ENCODE measurements at places on chromosomes 7 and 10. TPM values are rescaled to one million over a fixed set of nuclear protein-coding genes. Genes with fewer than 3 reads are reported as not detected.

The SNX10 gene
- 6.7 TPM for total RNA-seq

The TMEM176A gene
- total RNA-seq, result 7.6 TPM

The ACSL5 gene
- total RNA-seq, result 7.3 TPM

The GRID2IP gene
- 1.0 TPM for total RNA-seq

The ZNF680 gene
- 23.7 TPM for total RNA-seq

The TBC1D12 gene
- total RNA-seq, result 11.9 TPM

The RP9 gene
- total RNA-seq, result 9.6 TPM

The C10orf53 gene
- not detected for total RNA-seq

The CNTNAP2 gene
- total RNA-seq, result 1.0 TPM

The CHCHD3 gene
- 24.4 TPM for total RNA-seq

Measured in body of pancreas (tissue), 4 donors.